ENCODE measurements at places on chromosomes 13 and 19. TPM values are rescaled to one million over a fixed set of nuclear protein-coding genes. Genes with fewer than 3 reads are reported as not detected.

Gene SMIM17
- polyA plus RNA-seq, result 1.3 TPM

Gene SLC10A2
- not detected for polyA plus RNA-seq

Gene RPS16
- 2,118 TPM for polyA plus RNA-seq

Gene LRRC4B
- polyA plus RNA-seq, result 9.7 TPM

Gene LYL1
- polyA plus RNA-seq, result 6.3 TPM

Gene THSD8
- 2.2 TPM for polyA plus RNA-seq

Gene SLC15A1
- polyA plus RNA-seq, result not detected

Gene FGF21
- not detected for polyA plus RNA-seq

Gene PCDH8
- 1.1 TPM for polyA plus RNA-seq

DNA sequence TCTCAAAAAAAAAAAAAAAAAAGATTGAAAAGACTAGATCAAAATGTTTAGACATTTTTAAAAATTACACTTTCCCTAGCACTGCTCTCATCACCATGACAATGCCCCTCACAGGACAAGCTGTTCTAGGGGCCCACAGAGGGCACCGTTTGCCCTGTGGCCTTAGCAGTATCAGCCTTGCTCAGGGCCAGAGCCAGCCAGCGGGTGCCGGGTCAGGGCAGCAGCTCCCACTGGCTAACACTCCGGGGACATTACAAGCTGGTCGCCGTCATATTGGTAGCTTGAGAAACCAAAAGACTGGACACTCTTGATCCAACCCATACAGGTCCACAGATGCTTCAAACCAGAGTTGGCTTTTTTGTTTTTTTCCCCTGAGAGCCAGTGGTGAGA is 18.0 kb downstream of the CAPN12 start:
- no peak for DNase-seq

- no peak for DNase-seq
These were observed 157.4 kb downstream of the EFNB2 start for GRCh38 chr13:106377931-106378662.

DNA sequence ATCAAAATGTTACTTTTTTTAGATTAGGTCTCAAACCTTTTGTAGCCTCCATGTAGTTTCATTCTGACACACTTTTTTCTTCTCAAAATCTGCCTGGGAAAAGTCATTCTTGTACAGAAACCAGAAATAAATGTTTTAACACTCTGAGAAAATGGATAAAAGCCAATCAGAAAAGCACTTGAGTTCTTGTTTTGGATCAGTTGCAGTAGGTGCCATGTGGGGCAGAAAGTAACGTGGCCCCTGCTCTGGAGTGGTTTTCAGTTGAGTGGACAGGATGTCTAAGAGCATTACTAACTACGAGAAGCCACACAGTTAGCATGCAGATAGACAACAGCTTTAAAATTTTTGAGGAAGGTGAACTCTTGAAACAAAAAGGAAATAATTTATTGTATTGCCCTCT is 19.1 kb downstream of the GPR183 start:
- no peak for DNase-seq

DNA sequence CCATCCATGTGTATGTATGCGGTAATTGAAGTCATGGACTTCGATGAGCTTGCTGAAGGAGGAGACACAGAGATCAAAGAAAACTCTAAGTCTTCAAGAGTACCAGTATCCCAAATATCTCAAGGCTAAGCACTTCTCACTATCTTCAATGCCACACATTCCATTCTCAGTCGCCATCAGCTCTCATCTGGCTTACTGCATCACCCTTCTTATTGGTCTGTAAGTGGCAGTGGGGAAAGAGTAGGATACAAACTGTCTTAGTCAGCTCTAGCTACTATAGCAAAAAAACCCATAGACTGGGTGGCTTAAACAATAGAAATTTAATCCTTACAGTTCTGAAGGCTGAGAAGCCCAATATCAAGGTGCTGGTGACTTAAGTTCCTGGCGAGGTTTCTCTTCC is 218.7 kb downstream of the POSTN start:
- DNase-seq, result no peak

DNA sequence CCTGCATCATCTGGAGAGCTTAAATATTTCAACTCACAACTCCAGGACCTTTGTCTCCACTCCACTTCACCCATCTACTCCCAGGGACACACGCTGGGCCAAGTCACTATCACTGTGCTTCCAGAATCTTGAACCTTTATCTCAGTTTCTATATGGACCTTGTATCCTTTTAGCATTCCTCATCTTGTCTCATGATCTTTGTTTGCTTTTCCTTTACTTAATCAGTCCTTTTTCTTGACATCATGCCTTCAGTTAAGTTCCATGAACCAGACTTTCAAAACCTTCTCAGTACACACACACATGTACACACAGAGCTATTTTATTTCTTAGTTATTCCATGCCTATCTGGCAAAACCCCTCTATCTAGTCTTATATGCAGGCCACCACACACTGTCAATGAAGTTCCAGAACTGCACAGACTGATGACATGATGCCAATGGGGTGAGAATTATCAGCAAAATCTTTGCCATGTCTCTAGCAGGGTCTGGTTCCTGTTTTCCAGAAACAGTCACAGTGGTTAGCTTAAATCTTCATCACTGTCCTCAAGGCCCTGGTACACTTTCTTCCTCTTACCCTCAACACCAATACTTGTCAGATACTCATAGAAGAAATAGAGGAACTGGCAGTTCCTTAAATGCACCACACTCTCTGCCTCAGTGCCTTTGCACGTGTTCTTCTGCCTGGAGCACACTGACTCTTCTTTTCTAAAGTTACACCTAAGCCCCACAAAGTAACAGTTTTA is 77.6 kb upstream of the STARD13 start:
- DNase-seq, result no peak

- no peak for DNase-seq
These were observed 22.9 kb upstream of the ZNF724 start for GRCh38 chr19:23273022-23273589.

DNA sequence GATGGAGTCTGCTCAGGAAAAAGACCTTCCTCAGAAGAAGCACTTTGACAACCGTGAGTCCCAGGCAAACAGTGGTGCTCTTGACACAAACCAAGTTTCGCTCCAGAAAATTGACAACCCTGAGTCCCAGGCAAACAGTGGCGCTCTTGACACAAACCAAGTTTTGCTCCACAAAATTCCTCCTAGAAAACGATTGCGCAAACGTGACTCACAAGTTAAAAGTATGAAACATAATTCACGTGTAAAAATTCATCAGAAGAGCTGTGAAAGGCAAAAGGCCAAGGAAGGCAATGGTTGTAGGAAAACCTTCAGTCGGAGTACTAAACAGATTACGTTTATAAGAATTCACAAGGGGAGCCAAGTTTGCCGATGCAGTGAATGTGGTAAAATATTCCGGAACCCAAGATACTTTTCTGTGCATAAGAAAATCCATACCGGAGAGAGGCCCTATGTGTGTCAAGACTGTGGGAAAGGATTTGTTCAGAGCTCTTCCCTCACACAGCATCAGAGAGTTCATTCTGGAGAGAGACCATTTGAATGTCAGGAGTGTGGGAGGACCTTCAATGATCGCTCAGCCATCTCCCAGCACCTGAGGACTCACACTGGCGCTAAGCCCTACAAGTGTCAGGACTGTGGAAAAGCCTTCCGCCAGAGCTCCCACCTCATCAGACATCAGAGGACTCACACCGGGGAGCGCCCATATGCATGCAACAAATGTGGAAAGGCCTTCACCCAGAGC is 16.2 kb upstream of the ZNF544 start:
- no peak for DNase-seq

DNA sequence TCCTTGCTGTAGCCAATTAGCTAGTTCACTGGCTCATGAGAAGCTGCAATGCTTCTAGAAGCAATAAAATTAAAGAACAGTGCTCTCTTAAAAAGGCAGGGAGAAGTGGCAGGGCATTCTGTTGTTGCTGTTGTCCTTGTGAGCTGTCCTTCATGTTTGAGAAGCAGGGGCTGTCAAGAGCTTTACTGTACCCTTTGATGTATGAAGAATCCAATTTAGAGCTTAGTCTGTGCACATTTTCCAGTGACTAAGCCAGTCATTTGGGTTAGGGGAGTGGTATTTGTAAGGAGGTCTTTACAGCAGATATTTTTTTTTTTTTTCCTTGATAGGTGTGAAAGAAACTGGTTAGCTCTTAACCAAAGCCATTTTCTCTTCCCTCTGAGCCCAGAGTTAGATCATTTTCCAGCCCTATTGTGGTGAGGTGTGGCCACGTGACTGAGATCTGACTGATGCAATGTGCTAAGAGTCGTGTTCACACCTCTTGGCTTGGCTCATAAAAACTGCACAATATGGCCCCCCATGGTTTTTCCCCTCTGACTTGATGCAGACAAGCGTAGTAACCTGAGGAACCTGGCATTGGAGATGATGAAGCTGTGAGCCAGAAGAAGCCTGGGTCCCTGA is 309.6 kb upstream of the TMTC4 start:
- DNase-seq, result no peak

DNA sequence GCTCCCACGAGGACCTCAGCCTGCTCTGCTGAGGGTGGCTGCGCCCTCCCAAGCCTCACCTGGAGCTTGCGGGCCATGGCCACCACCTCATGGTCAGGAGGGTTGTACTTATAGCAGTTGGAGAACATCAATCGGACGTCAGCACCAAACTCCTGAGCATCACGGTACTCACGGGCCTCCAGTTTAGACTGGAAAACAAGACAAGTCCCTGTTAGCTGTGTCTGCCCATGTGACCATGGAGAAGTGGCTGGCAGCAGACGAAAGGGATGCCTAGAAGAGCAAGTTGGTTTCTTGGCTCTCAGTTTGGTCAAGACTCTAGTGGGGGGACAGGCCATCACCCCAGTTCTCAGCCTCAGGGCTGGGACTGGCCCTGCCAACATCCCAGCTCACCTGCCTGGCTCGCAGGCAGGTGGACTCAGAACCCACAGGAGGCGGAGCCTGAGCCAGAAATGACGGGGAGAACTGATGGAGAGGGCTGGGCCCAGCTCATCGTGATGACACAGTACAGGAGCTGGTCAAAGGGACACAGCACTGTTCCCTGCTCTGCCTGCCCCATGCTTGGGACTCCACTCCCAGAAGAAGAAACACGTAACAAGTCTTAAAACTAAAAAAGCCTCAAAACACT is 31.2 kb upstream of the EPHX3 start:
- DNase-seq, result no peak

- DNase-seq, result no peak
These were observed 389.9 kb upstream of the PCDH9 start for GRCh38 chr13:67619995-67620380.

DNA sequence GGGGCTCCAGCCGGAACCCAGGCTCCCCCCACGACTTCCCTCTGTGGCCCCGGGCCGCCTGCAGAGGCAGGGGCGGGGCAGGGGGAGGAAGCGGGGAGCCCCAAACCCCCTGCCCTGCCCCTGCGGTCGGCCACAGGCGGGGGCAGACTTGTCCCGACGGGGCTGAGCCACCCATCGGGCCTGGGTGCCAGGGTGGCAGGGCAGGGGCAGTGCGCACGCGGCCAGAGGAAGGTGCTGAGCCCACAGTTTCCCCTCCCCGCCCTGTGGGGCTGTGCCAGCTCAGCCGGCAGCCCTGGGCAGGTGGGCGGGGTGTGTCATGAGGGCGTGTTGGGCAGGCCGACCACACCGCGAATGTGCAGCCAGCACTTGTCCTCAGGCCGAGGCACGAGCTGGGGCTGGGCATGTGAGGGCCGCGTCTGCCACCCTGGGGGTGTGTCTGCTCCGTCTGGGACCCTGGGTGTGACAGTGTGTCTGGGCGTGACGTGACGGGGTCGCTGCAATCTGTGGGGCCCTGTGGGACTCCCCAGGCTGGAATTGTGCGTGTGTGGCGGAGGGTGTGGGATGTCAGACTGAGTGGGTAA is 17.7 kb downstream of the CCDC97 start:
- no peak for DNase-seq

GRCh38 chr13:72656357-72656756 is 71.1 kb downstream of the MZT1 start:
- DNase-seq, result no peak

GRCh38 chr19:954672-955494 is 29.0 kb downstream of the ARID3A start:
- DNase-seq, result no peak

DNA sequence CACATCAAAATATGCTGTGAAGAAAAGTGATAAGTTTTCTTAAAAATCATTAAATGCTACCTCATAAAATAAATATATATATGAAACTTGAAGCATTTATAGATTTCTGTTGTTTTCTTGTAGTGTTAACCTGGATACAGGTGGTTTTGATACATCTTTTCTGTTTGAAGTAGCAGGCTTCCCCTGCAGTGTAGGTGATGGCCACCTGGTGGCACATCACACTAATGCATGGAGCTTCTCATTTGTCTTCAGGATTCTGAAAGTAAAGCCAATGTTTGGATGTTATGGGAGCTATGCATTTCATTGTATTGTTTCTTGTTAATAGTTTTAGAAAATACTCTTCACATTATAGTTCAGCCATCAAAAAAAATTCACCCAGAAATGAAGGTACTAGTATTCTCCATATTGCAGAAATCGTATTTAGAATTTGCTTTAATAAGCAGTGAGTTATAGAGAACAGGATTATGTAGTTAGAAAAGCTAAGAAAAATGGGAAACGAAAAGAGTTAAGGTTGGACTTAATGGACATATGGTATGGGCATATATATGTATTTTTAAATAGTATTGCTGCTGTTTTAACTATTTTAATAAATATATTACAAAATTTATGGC is 18.7 kb downstream of the GPR180 start:
- DNase-seq, result peak; percentile 10

DNA sequence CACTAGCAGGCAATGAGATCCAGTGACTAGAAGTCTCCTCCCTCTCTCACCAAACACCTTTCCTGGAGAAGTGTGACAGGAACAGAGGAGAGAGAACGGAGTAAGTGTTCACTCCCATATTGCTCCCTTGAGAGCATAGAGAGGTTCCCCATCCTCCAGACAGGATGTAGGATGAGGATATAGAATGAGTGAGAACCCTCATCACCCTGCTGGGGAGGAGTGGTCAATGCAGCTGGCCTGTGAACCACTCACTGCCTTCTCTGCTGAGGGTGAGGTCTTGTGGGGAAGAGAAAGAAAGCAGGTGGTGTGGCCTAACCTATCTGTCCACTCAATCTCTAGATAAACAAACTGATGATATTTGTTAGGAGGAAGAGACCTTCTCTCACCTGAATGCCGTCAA is 386.6 kb downstream of the PCDH20 start:
- no peak for DNase-seq

All from hindlimb muscle (tissue), 1 donor.